ENCODE measurements at places on chromosomes 4 and X.

GRCh38 chrX:68462653-68463052, 29.4 kb upstream of the OPHN1 start:
- DNase-seq: no peak

DNA sequence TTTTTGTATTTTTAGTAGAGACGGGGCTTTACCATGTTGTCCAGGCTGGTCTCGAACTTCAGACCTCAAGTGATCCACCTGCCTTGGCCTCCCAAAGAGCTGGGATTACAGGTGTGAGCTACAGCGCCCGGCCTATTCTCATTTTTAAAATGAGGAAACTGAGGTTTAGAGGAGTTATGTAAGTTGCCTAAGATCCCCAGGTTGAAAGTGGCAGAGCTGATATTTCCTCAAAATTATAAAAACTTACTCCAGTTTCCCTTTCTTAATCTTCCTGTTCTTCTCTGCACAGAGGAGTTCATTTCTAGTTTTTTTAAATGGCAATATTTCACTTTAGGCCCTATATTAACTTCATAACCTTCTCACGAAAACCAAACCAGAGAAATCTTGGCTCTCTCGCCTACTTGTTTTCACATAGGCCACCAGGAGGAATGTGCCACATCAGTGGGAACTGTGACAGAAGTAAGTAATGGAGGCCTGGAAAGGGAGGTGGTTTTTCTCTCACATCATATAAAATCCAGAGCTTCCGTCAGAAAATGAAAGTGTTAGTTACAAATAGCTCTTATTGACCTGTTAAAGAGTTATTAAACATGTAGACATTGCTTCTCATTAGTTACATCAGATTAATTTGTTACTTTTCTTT, 16.1 kb upstream of the RS1 start:
- DNase-seq: no peak

DNA sequence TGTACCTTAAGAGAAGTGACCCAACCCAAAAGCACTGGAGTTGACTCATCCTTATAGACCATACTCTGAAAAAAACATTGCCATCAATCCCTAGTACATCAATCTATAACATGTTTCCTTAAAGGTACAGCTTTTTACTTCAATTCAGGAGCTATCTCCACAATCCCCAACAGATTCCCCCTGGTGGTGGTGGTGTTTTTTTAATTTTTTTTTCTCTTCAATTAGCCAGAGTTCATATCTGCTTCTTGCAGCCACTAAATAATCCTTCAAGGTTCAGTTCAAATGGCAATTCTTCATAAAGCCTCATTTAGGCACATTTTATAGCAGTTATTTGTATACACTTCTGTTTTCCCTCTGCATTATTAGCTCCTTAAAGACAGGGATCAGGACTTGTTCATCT, 60.7 kb upstream of the KDR start:
- no peak for DNase-seq

- DNase-seq: no peak
Observed at GRCh38 chr4:139266208-139266582, 13.8 kb downstream of the MGARP start.

DNA sequence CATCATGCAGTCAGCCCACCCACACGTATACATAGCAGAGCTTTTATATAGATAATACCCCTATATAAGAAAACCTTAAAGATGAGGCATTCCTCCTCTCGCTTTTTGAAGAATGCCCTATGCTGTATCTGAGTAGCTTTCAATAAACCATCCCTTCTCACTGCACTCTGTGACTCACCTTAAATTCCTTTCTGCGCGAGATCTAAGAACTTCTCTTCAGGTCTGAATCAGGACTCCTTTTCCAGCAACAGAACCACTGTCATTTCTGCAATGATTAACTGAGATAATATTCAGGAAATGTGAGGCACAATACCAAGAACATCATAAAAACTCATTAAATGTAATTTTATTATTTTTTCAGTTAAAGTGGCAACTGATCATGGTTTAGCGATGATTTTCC, 76.4 kb upstream of the DCLK2 start:
- no peak for DNase-seq
